NT2/D1 (cell line): ENCODE measurements at places on chromosomes 1 and 21.

- DNase-seq, result no peak
Measured at GRCh38 chr1:16474166-16474800, 33.8 kb downstream of the NECAP2 start.

- DNase-seq, result no peak
Measured at GRCh38 chr1:188188317-188188716, 1359.6 kb downstream of the PLA2G4A start.

- DNase-seq, result no peak
Measured at GRCh38 chr1:31397360-31398095, 15.5 kb upstream of the SERINC2 start.

DNA sequence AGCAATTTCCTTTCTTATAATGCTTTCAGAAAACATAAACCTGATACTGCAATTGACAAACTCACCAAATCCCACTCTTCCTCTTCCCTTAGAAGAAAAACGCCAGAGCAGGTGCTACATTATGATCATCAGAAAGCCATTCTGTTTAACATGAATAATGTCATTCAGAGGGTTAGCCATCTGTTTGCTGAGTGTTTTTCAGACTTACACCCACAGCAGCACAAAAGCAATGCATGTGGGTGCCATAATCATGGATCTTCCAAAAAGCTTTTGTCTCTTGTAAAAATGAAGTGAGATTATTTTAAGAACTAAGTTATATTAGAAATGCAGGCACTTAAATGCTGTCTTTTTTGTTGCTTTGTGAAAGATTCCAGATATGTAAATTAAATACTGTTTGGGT is 204.6 kb upstream of the TMPRSS15 start:
- no peak for DNase-seq

GRCh38 chr1:5969168-5969567 is 23.1 kb downstream of the NPHP4 start:
- DNase-seq, result no peak

DNA sequence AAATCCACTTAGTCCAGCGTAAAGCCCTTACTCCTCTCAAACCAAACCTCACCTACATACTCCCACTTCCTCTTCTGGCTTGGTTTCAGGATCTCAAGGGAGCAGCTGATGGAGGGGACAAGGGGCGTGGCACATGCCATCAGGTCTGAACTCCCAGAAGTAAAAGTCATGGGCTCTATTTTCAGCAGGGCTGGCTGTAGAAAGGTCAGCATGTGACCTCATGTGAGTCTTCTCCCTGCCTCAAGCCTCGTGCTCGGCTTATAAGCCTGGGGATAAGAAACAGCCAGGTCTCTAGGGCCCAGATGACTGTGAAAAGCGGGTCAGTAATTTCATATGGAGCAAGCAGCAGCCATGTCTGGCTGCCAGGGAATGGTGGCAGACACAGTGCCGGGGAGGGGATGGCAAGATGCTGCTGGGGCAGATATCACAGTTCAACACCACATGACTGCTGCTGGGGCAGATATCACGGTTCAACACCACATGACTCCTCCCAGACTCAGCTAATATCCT is 227.9 kb downstream of the KCNH1 start:
- DNase-seq, result no peak

DNA sequence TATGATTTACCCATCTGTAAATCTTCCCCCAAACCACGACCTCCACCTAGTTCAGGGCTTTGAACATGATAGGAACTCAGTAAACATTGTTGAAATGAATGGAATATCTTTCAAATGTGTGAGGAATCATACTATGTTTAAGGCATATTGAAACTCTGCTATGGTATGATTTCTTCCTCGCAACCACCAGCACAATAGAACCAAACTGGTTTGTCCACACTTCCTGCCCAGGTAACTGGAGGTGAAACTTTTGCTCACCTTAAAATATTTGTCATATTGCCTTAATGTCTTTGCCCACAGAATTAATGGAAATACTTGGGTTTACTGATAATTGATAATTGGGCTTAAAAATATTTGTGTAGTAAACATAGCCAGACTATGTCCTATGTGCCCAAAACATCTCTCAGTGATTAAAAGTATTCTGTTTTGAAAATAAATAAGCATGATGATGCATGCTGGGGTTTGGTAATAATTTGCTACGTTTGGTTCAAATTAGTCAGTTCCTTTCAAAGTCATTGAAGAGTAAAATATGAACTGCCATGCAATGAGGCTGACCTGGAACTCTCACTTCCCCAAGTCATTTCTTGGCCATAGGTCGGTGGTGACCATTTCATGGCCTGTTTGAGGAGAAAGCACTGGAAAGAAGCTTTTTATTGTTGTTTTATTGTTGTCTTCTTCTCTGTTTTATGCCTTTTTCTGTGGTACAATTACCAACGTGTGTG is 73.3 kb downstream of the TNFSF18 start:
- DNase-seq, result no peak

DNA sequence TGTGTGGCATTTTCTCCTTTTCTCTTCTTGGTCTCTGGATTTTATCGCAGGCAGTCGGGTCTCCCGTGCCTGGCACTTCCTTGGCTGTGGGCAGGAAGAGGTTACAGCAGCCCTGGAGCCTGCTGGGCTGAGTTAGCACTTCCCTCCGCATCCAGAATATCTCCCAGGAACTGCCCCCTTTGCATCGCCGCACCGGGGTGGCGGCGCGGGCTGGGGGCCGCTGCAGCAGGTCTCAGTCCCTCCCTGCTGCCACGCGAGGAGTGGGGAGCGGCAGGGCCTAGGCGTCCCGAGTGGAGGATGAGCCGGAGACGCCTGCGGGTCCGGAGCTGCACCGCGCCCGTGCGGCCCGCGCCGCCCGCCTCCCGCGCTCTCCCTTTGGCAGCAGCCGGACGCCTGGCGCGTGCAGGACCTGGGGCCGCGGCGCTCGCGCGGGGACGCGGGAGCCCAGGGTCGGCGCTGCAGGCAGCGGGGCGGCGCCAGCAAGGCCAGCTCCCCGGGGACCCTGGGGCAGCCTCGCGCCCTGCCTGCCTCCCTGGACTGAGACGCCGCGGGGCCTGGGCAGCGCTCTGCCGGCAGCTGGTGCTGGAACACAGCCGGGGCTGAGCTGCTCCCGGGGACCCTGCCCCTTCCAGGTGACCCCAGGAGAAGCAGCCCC is 192.8 kb downstream of the PRDM2 start:
- DNase-seq, result no peak

DNA sequence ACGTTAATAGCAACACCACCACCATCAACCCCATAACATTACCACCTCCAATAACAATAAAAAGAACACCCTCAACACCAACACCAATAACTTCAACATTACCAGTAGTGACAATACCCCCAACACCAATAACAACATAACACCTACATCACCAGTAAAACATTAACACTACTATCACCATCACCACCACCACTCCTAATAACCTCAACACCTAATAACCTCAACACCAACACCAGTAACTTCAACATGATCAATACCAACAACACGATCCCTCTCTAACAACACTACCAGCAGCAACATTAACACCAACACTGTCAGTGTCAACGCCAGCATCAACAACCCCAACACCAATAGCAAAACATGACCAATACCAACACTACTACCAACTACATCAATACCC is 57.2 kb downstream of the TAS1R2 start:
- DNase-seq, result no peak

- DNase-seq, result no peak
Measured at GRCh38 chr1:94072840-94073522, 48.0 kb downstream of the ABCA4 start.

GRCh38 chr1:58528518-58528917 is 18.0 kb downstream of the OMA1 start:
- no peak for DNase-seq

DNA sequence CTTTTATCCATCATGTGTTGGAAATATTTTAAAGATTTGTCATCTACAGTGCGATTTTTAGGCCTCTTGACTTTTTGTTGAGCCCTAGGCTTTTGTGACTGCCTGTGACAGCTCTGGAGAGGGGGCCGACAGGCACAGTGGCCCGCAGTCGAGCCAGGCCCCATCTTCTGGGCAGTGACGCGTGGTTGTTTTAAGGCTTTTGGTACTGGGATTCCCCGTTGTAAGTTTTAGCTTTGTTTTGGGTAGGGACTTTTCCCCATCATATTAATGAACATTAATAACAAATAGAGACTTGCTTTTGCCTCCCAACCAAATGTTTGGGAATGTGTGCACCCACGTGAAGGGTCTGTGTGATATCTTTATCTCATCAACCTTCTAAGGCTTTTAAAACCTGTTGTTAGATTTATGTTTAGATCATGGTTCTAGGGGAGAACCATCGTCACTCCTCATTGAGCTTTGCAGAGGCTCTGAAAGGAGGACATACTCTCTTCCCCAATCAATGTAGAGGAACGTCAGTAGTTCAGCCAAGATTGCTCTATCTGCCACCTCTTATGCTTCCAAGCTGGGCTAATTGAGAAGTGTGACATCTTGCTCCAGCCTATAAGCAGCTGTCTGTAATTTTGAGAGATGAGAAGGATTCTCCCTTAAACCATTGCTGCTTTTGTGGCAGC is 34.6 kb downstream of the MAPKAPK2 start:
- DNase-seq, result no peak

DNA sequence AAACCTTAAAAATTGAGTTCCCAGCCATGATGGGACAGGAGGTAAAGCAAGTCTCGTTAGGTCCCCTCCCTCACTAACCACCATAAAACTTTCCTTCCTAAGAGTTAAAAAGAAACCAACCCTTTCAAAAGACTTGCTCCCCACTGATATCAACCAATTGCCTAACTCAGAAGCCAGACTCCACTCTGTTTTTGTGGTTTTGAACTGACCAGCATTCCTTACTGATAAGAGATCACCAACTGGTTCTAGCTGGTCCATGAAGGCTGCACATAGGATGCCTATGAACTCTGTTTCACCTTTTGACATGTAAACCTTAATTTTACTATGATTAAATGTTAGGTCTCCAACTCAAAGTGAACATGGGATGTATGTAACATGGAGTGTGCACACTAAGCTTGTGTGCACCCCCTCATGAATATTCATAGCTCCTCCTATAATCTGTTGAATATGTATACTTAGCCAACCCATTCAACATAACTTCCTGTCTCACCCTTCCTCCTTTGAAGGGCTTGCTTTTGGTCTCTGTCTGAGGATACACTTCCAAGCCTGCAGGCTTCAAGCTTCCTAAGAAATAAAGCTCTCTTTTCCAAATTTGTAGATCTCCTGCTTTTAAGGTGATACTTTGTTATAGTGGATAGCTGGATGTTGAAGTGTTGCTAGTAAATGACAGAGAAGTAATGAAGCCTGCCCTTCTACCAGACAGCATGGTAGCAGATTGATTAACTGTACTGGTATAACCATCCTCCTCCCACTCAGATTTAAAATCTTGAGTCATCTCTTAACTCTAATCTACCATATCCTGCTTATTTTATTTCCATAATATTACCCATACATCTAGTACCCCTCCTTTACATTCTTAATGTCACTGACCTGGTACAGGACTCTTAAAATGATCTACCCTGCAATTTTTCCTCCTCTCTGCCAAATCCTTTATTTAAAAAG is 95.6 kb downstream of the ZNF644 start:
- DNase-seq, result no peak

DNA sequence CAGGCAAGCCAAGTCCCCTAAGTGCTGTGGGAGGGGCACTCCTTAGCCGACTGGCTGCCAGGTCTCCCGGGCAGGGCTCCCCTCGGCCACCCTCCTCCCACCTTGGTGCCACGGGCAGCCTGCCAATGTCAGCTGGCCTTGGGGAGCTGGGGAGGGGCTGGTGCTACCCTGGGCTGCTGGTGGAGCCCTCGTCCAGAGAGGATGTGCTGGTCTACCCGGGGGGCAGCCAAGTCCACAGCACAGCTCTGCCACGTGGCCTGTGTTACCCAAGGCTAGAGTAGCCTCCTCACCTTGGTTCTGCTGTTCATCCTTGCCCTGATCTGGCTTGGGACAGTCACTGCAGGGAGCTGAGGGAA is 42.9 kb downstream of the CRYAA start:
- no peak for DNase-seq

GRCh38 chr1:103084181-103084580 is 24.1 kb downstream of the COL11A1 start:
- DNase-seq, result no peak

GRCh38 chr21:30605968-30606367 is 5.1 kb downstream of the KRTAP22-1 start:
- peak; percentile 20 for DNase-seq

DNA sequence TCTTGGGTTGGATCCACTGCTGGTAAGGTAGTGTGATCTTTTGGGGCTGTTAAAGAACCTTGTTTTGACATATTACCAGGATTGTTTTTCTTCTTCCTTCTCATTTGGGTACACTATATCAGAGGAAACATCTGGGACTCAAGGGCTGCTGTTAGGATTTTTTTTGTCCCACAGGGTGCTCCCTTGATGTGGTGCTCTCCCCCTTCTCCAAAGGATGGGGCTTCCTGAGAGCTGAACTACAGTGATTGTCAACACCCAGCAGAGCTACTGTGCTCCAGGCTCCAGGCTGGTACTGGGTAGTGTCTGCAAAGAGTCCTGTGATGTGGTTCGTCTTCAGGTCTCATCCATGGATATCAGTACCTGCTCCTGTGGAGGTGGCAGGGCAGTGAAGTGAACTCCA is 20.6 kb downstream of the IFI16 start:
- no peak for DNase-seq

DNA sequence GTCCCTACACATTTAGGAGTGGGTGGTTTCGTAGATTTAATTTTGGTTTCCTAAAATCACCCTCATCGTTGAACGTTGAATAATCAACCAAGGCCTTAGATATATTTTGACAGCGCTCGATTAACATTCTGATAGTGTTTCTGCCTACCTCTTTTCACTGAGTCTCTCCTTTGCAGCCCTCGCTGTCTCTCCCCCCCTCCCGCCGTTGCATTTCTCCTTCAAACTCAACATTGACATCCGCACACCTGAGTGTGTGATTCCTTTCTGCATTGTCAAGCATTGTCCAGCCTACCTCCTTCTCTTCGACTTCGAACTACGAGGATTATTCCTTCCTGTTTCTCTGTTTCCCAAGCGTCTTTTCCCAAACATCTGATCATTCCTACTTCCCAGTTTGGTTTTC is 1.8 kb upstream of the ADAMTS1 start:
- no peak for DNase-seq

DNA sequence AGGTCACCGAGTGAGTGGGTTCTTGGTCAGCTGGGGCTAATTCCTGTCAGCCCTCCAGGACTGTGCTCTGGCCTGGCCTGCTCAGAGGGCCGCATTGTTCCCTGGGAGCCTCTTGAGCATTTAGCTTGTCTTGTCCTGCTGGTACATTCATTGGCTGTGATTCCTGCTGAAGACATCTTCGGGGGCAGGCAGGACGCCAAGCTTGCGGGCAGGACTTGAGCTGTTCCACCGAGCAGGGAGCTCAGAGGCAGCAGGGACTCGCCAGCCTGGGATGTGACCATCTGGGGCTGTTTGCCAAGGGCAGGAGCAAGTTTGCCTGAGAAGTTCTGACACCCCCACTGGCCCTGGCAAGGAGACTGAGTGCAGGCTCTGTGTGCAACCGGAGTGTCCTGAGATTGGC is 7.0 kb upstream of the SLC26A9 start:
- DNase-seq, result no peak

DNA sequence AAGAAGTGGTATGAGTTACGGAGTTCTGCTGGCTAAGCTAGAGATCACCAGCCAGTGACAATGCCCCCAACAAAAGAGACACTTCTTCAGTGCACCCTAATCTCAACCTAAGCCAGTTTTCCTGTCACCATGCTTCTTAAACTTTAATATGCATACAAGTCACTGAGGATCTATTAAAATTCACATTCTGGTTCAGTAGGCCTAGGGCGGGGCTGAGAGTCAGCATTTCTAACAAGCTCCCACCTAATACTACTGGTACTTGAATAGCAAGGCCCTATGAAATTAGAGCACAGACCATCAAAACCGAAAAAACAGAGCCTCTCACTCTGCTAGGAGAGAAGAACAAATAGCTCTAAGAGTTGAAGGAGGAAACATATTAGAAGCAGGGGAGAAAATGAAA is 7.9 kb downstream of the PSMB4 start:
- no peak for DNase-seq

- DNase-seq, result no peak
Measured at GRCh38 chr1:184192796-184193195, 141.3 kb downstream of the TSEN15 start.
